Stimulated activated CD4-positive, alpha-beta T cell treated with anti-CD3 and anti-CD28 coated beads, TNF-alpha, amount 100 ng/mL, for 48 hours (primary cell): ENCODE measurements at places on chromosomes 6 and 20.

DNA sequence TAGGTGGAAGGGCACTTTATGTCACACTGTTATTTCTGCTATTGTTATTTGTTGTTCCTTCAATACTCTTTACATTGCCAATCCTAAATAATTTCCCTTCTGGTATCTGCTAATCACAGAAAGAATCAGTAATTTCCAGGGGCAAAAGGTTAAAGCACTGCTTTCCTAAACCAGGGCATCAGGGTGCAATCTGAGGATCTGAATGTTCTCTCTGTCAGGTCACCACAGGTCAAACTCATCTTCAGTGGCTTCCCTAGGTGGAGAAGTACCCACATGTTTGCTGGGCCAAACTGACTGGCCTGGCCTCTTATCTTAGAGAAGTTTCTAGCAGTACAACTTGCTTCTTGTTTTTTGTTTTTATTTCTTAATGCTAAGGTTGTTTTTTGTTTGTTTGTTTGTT, 118.7 kb downstream of the OPRM1 start:
- DNase-seq = no peak

GRCh38 chr6:69873291-69873690, 6.9 kb downstream of the COL19A1 start:
- no peak for DNase-seq

DNA sequence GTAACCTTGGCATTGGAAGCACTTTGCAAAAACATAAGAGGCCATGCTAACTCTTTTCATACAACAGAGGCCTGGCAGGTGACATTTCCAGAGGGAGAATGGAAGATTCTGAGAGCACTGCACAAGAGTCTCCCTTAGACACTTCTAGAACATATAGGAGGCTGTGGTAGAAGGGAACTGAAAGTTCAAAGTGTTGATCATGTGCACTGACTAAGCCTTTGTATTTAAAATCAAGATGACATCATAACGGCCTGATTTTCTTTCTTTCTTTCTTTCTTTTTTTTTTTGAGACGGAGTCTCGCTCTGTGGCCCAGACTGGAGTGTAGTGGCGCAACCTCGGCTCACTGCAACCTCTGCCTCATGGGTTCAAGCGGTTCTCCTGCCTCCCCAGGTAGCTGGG, 26.8 kb upstream of the DNAAF9 start:
- DNase-seq = no peak

- DNase-seq = no peak
These were observed 45.1 kb downstream of the TRERF1 start for GRCh38 chr6:42406306-42407280.

DNA sequence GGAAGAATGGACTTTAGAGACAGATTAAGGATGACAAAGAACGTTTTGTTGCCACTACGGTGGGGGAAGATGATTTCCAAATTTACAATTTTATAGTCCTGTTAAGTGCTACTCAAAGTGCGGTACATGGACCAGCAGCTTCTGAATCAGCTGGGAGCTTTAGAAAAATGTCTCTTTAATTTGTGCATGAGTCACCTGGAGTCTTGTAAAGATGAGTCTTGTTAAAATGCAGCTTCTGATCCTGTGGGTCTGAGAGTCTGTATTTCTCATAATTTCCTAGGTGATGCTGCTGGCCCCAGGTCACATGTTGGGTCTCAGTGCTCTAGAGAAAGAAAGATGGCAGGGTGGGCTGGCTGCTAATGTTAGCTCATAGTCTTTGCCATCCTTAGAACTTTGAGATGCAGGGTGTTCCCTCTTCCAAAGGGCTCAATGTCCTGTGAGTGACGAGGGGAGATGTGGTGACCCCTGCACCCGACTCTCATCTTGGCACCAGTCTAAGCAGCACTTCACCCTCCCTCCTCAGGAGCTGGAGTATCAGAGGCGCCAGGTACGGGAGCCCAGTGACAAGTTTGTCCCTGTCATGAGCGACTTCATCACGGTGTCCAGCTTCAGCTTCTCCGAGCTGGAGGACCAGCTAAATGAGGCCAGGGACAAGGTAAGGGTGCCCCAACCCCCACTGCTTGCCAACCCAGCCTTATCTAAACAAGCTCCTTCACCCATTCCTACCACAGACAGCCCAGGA, 34.5 kb downstream of the MOCS1 start:
- DNase-seq = no peak

GRCh38 chr6:87099472-87099871, 4.6 kb upstream of the CGA start:
- no peak for DNase-seq

GRCh38 chr6:119205911-119206618, 127.6 kb upstream of the FAM184A start:
- DNase-seq = no peak

GRCh38 chr6:130134582-130134981, 88.2 kb downstream of the SAMD3 start:
- DNase-seq = no peak

- DNase-seq = no peak
These were observed 58.5 kb upstream of the CCN6 start for GRCh38 chr6:111995404-111995803.

DNA sequence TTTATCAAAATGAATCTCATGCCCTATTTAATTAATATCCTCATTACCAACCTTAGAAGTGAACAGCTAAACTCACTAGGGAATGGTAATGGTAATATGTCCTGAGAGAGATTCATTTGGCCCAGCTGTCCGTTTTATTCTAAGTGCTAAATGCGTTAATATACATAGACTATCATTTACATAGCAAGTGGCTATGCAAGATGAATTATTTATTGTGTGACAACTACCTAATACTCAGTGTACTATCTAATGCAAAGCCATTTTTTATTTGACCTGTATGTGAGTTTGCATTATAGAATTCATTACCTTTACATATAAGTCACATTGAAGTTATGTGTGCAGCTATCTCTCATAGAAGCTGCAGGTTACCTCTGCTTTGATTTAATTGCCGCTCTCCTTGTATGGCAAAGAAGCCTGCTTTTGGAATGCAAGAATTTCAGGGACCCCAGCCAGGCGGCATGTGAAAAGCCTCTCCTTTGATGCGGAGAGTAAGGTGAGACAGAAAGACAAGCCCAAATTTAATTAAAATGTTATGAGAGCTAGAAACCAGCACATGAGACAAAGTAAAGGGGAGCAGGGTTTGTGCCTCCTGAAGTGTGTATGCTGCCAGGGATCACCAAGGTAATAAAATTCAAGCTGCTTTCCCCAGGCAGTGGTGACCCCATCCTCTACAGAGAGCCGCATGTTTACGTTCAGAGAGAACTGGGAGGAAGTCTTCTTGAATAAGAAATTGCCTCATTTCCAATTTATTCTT, 693.0 kb upstream of the MAP3K7 start:
- DNase-seq = no peak

- DNase-seq = no peak
These were observed 21.6 kb downstream of the CALHM6 start for GRCh38 chr6:116482780-116483179.

GRCh38 chr6:16854986-16855385, 93.7 kb upstream of the ATXN1 start:
- DNase-seq = no peak

- DNase-seq = no peak
These were observed 33.7 kb upstream of the TENT5A start for GRCh38 chr6:81786150-81786549.

DNA sequence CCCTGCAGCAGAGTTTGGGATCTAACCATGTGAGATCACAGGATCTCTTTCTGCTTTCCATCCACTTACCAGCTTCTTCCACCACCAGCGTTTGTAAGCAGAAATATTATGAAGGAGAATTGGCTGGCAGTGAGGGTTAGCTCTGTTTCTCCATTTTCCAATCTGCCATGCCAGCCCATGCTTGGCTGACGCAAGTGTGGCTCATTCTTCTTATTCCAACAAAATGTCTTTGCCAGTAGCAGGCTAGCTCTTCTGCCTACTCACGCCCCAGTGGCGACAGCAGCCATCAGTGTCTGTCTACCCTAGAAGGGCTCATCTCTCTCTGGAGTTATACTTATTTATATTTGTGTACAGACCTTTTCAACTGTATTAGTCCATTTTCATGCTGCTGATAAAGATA, 286.2 kb downstream of the FARS2 start:
- no peak for DNase-seq

DNA sequence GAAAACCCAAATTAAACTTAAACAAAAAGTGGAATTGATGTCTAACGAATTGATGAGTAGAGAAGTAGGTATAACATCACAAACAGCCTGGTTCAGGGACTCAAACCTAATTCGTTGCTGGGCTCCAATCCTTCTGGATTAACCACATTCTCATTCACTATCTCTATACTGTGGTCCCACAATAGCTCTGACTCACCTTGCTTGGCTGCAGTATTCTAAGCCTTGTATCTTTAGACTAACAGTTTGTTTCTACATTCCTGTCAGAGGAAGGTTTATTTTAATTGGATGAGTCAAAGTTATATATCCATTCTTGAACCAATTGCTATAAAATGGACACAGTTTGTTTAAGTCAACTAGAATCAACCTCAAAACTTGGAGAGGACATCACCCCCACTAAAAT, 530.5 kb upstream of the PTCHD4 start:
- no peak for DNase-seq

DNA sequence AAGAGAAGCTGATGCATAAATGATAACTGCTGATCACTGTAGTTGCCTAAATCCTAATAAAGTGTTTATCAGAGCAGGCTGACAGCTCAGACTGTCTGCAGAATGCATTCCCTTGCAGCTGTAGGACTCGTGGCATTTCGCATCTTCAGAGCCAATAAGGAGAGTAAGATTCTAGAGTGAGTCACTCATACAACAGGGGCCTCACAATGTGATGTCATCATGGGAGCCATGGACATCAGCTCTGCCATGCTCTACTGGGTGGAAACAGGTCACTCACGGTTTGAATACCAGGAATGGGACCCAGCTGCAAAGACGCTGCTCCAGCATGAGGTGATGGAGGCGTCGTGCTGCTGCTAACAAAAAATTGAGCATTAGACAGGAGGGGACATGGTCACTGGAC, 7.4 kb downstream of the FAM209B start:
- no peak for DNase-seq

GRCh38 chr6:13676551-13677156, 35.0 kb downstream of the RANBP9 start:
- DNase-seq = no peak

DNA sequence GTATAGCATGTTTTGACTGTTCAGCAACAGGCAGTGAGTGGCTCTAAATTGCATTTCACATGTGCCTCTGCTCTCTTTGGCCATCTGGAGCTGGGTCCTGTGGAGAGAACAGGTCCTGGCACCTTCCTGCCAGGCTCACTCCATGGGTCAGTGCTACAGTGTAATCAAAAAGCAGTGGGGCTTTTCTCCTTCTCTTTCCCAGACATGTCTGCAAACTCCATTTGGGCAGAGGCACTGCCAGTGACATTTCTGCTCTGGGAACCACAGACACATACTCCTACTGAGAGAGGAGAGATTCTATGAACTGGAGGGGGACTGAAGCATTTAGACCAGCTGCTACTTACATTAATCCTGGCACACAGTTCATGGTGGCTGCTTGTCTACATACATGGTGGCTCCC, 68.3 kb upstream of the TRAF3IP2 start:
- DNase-seq = no peak

GRCh38 chr6:161804838-161805237, 531.0 kb upstream of the AGPAT4 start:
- no peak for DNase-seq

DNA sequence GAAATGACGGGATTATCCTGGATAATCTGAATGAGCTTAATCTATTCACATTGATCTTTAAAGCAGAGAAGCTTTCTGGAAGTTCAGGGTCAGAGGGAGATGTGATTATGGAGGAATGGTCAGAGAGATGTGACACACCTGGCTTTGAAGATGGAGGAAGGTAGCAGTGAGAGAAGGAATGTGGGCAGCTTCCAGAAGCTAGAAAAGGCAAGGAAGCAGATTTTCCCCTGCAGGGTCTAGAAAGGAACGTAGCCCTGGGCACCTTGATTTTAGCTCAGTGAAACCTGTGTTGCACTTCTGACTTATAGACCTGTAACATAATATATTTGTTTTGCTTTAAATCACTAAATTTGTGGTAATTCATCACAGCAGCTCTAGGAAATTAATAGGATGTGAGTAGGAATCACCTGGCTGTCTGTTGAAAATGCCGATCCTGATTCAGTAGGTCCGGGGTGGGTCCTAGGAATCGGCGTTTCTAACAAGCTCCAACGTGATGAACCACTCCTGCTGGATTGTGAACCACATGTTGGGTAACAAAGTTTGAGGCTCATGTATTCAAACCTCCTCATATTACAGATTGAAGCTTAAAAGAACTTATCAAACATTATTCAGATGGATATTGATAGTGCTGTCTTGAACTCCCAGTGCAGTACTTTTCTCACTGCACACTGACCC, 157.0 kb downstream of the GJA1 start:
- DNase-seq = no peak

DNA sequence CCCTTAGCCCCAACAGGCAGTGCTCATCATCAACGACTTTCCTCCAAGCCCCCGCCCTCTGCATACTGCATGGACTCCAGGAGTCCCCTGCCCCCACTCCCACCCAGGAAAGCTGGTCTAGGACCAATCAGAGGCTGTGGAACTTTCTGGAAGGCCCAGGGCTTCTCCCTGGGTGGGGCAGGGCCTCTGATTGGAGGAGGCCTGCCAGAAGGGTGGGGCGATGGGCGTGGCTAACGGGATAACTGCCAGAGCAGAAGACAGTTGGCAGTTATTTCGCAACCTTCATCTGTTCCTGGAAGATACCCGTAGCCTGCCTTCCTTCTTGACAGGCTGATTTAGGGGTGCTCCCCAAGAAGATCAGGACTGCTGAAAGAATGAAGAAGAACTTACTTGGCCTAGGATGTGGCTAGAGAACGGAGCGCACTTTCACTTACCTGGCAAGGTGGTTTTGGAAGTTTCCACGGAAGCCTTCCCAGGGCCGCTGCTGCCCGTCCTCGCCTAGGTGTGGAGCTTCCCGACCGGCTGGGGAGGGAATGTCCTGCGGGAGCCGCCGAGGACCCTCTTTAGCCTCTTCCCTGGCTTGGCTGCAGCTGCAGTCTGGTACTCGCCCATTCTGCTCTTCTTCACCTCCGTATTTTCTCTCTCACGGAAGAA, 209.0 kb downstream of the LRFN2 start:
- DNase-seq = no peak

DNA sequence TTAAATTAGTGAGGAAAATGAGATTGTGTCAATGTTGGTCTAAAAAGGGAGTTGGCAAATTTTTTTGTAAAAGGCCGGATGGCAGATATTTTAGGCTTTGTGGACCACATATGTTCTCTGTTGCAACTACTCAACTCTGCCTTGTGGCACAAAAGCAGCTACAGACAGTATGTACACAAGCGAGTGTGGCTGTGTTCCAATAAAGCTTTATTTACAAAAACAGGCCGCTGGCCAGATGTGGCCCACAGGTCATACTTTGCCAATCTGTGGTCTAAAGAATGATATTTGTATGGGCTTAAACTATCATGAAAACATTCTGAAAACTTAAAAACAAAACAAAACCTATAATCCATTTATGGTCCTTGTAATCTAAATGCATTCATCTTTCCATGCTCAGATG, 228.3 kb downstream of the CLIC5 start:
- no peak for DNase-seq
